ENCODE measurements at places on chromosomes 13 and 19.

DNA sequence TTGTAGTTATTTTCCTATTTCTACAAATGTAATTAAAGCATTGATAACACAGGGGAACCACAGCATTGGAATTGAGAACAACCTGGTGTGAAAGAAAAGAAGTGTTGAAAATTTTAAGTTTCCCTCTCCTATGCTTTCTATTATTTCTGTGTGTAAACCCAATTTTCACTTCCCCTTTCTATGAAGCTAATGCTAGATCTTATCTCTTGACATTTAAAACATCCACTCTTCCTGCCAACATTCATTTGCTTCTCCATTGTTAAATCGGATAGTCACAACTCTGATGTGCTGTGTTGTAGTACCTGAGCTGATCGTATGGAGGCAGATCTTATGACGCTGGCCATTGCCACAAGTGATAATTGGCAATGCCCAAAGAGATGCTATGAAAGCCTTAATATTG, 203.0 kb downstream of the ITGBL1 start:
- DNase-seq = no peak

GRCh38 chr13:111850458-111850857, 216.5 kb upstream of the SOX1 start:
- DNase-seq = no peak

DNA sequence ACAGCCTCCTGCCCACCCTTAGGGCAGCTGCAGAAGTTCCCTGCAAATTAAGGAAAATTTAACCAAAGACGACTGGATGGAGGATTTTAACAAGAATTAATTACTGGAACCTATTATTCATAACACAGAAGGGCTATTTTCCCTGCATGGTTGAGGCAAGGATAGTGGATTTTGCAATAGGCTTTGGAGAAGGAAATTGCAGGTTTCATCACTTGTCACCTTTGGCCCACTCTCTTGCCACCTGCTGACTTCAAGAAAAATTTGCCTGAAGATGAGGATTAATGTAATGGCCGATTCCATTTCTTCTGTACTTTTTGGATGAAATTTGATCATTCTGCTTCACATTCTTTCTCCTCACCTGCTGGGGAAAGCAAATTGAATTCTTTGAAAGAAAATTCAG, 261.7 kb downstream of the FGF9 start:
- DNase-seq = no peak

DNA sequence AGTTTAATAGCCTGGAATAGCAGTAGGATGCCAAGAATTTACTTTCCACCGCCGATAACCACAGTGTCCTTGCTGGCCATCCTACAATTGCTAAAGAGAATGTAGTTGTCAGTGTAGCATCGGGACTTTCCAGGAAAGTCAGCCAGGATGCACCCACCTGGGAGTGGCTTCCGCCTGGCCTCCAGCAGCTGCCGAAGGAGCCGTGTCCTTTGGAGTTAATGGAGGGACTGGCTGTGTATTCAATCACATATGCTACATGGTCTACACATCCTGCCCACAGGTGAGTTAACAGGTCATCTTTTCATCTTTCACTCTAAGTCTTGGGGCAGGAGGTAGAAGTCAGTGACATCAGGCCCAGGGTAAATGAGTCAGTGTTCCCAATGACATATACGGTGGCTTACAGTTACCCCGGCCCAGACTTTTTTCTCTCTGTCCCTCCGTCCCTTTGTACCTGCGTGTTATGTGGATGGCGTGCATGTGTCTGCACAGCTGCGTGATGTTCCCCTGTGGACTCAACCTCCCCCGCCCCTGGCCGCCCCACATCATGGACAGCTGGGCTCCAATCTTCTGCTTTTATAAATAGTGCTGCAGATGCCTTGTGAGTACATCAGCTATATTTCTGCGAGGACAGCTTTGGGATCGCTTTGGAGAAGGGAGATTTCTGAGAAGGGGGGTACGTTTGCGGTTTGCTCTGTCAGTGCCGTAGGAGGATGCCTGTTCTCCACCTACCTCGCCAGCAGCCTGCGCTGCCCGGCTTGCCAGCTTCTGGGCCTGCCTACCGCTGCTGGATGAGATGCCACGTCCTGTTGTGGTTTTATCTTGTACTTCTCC, 63.1 kb downstream of the ATP11A start:
- peak; percentile 22 for DNase-seq

GRCh38 chr13:98977568-98978265, at the start of gene DOCK9:
Gene DOCK9 (minus strand): TSS chr13:98978064. CDS start chr13:98977909, 155 bp downstream.
- DNase-seq = no peak

GRCh38 chr13:48000559-48001113, 437 bp downstream of the SUCLA2 start:
- no peak for DNase-seq

- no peak for DNase-seq
Measured at GRCh38 chr13:74299721-74300120, 165.5 kb upstream of the KLF12 start.

GRCh38 chr13:113413898-113414282, 39.4 kb downstream of the ADPRHL1 start:
- no peak for DNase-seq

GRCh38 chr13:73741111-73741510, 393.1 kb downstream of the KLF12 start:
- no peak for DNase-seq

DNA sequence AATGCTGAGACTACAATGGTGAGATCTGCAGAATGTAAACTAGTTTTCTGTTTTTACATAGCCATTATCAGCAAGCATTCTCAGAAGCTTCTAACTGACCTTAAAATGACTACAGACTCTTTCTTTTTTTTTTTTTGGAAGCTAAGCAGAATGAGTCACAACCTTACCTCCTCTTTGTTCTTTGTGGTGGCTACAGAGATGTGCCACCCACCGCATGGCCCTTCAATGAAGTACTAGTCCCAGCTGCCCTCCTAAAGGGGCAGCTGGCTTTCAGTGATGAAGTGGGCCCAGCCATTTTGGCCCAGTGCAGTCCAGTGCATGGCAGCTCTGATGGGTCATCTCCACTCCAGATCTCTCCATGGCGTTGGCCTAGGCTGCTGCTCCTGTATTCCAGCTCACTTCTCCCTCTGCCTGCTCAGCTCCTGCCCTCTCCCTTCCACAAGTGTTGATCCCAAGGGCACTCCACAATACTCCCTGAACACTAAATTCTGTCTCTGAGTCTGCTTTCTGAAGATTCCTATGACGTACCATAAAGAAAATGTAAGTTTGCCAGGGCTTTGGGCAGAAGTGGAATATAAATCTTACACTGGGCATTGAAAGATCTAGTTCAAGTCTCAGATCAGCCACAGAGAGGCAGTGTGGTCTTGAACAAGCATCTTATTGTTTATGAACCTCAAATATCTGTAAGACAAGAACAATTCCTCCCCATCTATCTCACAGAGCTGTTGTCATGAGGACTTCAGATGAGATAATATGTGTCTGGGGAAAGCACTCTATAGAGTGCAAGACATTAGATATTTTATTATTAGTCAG, 85.6 kb downstream of the RXFP2 start:
- DNase-seq = no peak
